ENCODE measurements at places on chromosomes 6 and 20.

DNA sequence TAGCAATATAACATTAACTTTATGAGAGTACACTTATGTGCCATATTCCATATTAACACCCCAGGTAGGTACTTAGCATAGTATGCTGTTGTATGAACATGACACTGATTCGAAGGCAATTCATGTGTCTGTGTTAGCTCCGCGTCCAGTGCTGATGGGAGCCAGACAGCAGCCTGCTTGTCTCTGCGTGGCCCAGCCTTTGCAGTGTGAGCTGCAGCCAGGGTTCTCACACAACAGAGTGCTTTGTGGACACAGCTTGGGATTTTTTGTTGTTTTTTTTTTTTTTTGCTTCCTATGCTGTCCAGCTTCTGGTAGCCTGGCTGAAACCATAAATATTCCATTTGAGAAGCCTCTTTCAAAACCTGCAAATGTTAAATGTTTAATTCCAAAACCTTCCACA, 350.9 kb downstream of the SMOC2 start:
- DNase-seq: no peak

DNA sequence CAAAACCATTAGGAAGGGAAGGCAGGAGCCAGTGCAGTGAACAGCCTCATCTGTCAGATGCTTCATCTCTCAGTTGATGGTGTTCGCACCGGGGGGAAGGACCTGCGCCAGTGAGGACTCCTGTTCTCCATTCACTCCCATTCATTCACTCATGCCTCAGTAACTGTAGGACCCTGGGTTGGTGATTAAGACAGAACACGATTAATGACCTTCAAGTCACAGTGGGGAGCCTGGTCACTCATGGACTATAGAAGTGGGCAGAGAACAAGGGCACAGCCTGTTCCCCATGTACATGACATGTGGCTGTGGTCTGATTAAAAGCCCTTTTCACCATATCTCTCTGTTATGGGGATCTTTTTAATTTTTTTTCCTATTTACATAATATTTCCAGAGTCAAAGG, 113.3 kb downstream of the RPS12 start:
- no peak for DNase-seq

DNA sequence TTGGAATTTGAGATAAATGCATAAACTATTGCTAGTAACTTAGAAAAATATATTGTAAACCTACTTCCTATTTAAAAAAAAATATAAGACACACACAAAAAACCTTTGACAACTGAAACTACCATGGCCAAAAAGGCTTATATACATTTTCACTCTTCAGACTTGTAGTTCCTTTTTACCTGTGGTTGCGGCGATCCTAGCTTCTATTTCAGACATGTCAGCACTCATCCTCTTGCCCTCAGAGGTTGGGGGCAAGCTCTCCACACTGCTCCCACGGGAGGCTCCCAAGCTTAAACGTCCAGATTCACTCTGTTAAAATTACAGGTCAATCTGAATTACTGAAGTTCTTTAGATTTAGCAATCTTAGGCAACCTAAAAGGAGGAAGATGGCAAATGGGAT, 39.8 kb downstream of the MAP3K7 start:
- DNase-seq: no peak

DNA sequence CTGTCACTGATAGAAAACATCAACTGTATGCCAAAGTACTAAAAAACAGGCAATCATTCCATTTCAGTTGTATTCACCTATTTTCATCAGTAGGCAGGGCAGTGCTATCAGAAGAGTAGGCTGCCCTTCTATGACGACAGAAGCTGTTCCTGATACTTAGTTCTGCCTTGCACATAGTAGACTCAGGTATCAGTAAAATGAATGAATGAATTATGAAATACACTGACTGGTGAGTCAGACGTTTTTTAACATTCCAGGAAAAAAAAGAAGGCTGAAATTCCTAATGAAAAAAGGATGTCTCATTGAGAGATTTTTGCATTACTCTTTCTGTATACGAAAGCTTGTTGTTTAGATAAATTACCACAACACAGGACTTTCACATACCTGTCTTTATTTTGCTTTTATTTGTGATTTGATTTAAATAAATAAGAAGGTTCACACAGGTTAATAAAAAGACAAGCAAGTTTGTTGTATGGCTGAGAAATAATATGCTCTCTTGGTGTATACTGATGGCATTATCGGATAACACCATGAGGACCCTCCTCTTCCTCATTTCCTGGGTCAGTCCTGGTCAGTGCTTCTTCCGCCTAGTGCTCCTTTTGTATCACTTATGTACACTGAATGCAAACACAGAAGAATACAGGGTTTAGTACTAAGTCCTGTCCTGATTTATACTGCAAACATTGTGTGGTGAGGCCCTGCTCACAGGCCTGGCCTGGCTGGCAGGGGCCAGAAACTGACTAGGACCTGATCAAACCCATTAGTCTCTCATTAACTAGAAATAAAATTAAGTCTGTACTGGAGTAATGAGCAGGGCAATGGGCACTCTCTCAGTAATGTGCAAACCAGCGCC, 39.4 kb upstream of the SPDEF start:
- no peak for DNase-seq

DNA sequence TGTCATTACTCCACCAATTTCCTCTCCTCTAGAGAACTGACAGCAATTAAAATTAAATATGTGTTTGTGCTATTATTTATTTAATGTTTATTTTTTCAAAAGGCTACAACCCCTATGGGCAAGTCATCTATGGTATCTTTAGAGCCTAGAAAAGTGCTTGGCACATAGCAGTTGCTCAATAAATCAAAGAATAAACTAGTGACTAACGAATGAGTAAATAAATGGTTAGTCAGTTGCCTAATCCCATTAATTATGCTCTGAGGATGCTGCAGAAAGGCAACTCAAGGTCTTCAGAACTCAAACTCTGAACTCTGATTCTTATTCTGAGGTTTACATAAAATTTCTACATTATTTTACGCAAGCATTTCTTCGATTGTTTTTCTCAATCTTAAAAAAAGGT, 193.0 kb upstream of the TSHZ2 start:
- DNase-seq: no peak

- DNase-seq: no peak
These were observed 6.8 kb upstream of the RIPK1 start for GRCh38 chr6:3061501-3061941.

- DNase-seq: peak; percentile 13
These were observed 36.2 kb downstream of the JAG1 start for GRCh38 chr20:10637563-10637962.

GRCh38 chr6:14210077-14210476, 92.5 kb downstream of the CD83 start:
- DNase-seq: no peak

GRCh38 chr6:96124778-96125177, 109.0 kb downstream of the FUT9 start:
- DNase-seq: no peak

DNA sequence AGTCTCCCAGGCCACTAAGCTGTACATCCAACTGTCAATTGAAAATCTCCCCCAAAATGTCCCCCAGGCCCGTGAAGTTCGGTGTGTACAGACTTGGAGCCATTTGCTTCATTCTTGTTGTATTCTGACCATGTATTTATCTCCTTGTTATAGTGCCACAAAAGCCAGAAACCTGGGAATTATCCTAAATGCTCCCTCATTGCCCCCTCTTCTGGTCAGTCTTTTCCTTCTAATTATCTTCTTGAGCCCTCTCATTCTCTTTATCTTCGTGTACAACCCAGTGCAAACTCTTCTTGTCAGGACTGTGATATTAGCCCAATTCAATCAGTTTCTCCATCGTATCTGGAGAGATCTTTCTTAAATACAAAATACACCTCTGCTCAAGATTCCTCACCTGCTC, 64.7 kb downstream of the RFX6 start:
- DNase-seq: no peak

- DNase-seq: no peak
These were observed 5.5 kb downstream of the PCK1 start for GRCh38 chr20:57566399-57566798.

DNA sequence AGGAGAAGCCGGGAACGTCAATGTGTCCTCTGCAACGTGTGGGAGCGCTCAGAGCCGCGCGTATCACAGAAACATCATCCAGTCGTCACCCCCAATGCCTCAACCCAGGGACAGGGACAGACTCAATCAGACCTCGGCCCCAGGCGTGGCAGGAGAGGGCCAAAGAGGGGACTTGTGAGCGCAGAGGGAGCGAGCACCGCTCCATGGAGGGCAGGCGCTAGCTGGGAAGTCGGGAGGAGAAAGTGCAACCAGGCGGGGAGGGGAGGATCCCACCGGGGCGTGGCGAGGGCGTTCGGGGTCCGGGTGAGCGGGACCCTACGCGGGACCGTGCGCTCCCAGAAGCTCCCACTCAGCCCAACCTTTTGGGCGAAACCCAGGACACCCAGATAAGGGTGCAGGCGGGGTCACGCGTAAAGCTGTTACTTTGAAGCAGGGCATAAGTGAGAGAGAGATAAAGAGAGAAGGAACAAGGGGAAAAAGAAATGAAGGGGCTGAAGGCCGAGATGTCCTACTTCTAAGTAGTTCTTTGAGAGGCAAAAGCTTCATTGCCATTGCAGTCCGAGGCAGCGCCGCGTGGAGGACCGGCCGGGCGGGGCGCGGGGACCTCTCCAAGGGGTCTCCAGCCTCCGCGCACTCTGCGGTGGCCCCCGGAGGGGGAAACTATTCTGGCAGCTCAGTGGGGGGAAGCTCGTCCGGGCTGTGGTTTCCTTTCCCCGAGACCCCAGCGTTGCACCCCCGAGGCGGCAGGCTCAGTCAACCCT, 862 bp upstream of the SOBP start:
- peak; percentile 79 for DNase-seq

GRCh38 chr6:10794239-10794638, 44.1 kb downstream of the MAK start:
- no peak for DNase-seq

GRCh38 chr6:166318649-166319600, 10.7 kb upstream of the PRR18 start:
- DNase-seq: no peak

- DNase-seq: no peak
These were observed 63.3 kb downstream of the CAP2 start for GRCh38 chr6:17456711-17457110.

DNA sequence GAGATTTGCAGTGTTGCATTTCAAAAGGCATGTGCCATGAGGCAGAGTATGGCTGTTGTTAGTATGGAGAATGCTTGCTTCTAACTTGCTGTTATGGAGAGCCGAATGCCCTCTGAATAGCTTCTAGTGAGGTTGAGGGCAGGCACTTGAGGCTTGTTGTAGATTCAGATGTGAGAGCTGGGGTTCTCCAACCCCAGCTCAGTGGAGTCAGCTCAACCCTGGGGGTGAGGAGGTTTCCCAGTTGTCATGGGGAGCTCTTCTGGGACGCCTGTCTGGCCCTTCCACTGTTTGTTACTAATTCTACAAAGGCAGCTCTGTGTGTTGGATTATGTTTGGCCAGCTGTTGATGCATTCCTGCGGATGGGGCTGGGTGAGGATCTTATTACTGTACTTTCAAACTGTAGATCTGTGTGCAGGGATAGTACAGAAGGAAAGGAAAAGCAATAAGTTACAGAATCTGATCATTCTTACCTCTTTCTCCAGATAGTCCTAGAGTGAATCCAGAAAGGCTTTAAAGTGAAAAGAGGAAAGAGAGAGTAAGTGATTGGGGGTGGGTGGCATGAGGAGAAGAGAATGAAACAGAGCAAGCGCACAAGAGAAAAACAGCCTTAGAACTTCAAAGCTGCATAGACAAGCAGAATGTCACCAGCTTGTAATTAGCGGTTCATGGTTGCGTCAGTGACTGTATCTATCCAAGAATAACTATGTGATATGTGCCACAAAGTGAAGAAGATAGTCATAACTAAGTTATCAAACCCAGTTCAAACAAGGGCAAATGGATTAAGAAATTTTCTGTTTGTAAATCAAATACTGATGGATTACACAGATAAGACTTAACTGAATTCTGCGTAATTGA, 148.7 kb downstream of the PRL start:
- peak; percentile 87 for DNase-seq

DNA sequence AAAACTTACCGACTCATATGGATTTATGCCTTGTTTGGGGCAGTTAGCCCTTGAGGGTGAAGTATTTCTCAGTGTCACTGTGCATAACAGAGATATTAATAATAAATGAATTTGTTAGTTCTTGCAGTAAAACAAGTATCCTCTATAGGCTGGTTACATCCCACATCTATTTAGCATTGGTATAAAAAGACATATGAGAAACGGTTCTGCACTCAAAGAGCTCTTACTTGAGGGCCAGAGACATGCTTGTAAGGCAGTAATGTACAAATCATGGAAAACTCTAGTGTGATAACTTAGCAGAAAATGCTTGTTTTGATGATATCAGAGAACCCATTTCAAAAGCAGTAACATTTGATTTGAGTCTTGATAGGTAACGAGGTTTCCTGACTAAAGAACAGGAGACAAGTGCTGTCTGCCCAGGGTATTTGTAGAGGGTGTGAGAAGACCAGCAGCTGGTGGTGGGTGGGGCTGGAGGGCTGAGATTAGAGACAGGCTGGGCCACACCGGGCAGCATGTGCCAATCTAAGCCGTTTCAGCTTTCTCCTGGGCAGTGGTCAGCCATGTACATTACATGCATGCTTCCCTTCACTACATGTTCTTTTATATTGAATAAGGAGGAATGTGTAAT, 46.3 kb downstream of the TULP4 start:
- no peak for DNase-seq

DNA sequence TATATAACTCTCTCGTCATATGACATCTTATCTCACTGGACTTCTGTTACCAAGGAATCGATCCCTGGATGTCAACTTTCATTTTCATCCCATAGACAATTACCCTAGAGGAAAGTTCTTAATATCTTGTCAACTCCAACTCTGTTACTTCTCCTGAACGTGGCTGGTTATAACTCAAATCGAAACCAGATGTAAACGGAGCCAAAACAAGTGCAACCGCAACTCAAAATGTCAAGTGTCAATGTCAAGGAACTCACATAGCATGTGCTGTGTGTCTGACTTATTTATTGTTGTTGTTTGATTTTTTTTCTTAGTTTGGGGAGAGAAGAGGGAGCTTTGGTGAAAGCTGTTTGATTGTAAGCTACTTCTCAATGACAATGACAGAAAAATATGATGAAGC, 108.6 kb downstream of the VIP start:
- DNase-seq: no peak

DNA sequence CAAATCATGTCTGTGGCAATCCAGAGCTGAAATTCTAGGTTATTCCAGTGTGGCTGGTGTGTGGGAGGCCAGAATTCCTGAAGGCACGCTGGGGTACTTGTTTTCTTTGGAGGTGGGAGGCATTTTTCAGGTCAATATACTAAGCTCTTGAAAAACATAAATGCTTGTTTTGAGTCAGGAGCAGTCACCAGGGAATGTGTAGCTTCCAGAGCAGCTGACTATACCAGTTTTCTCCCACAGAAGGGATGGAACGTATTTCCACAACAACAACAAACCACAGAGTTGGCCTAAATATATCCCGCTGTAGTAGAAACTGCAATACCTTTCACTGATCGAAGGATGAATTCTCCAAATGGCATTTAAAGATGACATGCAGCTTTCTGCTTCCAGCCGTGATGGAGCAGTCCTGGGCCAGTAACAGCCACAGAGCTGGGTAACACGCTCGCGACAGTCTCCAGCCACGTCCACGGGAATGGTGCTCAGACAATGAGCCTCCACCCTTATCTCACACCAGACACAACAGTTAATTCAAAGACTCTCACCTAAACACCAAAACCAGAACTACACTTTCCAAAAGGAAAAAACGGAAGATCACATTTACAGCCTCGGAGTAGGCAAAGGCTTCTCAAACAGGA, 23.2 kb downstream of the CHRNA4 start:
- no peak for DNase-seq

Measured in right forelimb (tissue), 1 donor.